ENCODE measurements at places on chromosomes 12 and 14.

GRCh38 chr14:32230695-32231280, 27.7 kb upstream of the RNU6-8 start:
- DNase-seq = no peak

- DNase-seq = no peak
Measured at GRCh38 chr12:123041811-123042655, 61.6 kb downstream of the ARL6IP4 start.

DNA sequence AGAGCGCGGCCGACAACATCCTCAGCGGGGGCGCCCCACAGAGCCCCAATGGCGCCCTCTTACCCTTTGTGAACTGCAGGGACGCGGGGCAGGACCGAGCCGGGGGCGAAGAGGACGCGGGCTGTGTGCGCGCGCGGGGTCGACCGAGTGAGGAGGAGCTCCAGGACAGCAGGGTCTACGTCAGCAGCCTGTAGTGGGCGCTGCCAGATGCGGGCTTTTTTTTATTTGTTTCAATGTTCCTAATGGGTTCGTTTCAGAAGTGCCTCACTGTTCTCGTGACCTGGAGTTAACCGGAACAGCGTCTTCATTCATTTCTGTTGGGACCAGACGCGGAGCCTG, 103.8 kb upstream of the FKBP4 start:
- DNase-seq = peak; percentile 79

DNA sequence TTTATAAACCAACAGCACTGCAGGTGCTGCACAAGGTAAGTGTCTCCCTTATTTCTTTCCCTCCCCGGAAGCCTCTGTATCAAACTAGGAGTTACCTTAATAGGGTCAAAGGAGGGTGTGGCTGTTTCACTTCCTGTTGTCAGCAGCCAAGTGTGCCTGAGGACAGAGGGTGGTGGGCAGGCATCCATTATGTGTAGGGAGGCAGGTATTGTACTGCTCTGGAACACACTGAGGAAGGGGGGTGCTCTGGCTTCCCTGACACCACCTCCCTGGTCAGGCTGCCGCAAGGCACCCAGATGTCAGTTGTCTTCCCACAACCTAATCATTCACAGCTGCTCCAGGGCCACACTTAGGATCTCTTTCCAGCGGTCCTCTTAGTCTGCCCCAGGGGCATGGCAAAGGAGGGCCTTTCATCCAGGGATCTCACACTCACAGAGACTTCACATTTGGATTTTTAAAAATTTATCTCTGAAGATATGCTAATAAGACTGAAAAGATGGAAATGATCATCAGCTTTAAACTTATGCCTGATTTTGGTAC, 132.0 kb upstream of the ARHGAP5 start:
- peak; percentile 13 for DNase-seq

GRCh38 chr12:131533139-131533538, 177.8 kb upstream of the SFSWAP start:
- DNase-seq = no peak
